ENCODE measurements at places on chromosomes 2 and 18.

DNA sequence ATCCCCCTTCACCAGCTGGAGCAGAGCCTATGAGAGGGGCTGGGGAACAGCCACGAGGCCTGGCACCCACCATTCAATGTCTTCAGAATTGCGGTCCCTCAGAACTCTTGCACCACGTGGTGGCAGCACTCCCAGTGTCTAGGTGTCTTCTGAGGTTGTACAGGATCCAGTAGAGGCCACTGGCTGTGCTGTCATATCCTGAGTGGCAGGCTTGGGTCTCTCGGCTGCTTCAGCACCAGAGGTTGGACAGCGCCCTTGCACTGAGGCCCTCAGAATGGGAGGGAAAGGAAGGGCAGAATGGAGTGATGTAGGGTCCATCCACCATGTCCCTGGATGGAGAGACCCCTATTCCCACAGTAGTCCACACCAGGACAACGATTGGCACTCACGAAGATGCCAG is 112.0 kb upstream of the TEKT4 start:
- peak; percentile 8 for DNase-seq

DNA sequence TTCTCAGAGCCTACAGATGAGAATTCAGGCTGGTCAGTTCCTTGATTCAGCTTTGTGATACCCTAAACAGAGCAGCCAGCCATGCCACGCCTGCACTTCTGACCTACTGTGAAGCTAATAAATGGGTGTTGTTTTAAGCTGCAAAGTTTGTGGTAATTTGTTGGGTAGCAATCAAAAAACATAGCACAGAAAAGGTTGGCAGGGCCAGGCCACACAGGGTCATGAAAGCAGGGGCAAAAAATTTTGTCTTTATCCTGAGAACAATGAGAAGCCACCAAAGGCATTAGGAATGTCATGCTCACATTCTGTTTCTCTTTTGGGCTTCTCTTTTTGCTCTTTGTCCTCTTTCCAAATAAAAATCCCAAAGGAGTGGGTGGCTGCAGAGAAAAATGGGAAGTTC is 385.9 kb downstream of the TXNL1 start:
- no peak for DNase-seq

GRCh38 chr18:56702946-56703345 is 51.8 kb downstream of the WDR7 start:
- DNase-seq = peak; percentile 37

DNA sequence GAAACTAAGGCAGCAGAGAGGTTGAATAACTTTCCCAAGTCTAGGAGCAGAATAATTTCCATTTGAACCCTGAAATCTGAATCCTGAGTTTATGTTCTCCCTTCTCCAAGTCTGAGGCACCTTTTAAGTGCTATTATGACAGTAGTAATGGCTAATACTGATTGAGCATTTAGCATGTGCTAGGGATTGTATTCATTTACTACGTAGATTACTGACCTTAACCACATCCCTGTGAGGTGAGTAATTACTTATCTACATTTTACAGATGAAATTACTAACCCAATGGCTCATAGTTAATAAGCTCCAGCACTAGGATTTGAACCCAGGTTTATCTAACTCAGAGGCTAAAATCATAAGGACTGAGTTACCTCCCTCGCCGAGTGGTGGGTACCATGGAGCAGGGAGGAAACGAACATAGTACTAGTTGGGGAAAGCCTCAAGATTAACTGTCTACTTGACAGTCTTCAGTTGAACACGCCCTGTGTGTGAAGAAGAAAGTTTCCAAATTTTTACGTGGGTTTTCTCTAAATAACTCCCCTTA is 93.0 kb downstream of the MAPRE2 start:
- DNase-seq = no peak

GRCh38 chr2:234368861-234369261 is 128.0 kb downstream of the ARL4C start:
- DNase-seq = peak; percentile 82
